ENCODE measurements at places on chromosomes 3 and 15.

DNA sequence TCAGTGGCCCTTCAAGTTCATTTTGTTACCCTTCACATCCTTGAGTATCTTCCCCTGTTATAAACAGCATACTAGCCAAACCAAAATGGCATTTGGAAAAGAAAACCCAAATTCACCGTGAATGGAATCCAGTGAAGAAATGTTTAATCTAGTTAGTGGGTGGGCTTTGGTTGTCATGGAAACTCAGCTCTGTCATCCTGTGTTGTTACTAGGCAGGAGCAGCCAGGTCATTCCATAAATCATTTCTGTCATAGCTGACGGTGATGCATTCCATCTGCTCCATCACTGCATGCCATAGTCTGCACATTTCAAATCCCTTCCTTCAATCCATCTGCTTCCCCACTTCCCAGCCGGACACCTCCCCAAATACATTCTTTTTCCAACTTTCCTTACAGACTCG lies 140.4 kb upstream of the CGNL1 start:
- DNase-seq, result no peak

GRCh38 chr3:191336833-191337232 lies 6.5 kb upstream of the UTS2B start:
- DNase-seq, result no peak

DNA sequence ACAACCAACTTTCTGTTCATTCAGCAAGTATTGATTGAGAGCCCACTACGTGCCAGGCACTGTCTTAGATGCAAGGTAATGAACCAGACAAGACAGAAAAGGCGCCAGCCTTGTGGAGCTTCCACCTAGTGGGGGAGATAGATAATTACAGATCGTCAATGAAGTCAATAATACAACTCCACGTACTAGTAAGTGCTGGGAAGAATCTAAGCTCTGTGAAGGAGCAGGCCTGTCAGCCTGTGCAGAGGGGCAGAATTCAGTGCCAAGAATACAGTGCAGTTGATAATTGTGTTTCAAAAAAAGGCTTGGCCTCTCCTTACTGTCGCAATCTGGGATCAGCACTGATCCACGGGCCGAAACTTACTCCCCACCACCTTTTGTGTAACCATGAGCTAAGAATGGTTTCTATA lies 186.3 kb downstream of the FEZF2 start:
- no peak for DNase-seq

DNA sequence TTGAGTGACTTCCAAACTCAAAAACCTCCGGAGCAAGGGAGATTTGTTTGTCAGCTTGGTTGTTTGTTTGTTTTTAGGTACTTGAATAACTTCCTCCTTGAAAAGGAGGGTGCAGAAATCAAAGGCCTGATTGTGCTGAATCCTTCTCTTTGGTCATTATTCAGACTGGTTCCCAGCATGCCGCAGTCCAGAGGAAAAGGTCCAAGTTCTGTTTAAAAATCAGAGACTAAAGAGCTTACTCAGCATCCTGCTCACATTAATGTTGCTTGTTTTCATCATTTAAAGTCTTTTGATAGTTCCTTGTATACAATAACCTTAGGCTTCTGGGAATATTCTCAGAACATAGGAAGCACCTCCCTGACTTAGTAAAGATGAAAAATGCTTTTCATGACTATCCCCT lies 982 bp upstream of the SCG3 start:
- no peak for DNase-seq

DNA sequence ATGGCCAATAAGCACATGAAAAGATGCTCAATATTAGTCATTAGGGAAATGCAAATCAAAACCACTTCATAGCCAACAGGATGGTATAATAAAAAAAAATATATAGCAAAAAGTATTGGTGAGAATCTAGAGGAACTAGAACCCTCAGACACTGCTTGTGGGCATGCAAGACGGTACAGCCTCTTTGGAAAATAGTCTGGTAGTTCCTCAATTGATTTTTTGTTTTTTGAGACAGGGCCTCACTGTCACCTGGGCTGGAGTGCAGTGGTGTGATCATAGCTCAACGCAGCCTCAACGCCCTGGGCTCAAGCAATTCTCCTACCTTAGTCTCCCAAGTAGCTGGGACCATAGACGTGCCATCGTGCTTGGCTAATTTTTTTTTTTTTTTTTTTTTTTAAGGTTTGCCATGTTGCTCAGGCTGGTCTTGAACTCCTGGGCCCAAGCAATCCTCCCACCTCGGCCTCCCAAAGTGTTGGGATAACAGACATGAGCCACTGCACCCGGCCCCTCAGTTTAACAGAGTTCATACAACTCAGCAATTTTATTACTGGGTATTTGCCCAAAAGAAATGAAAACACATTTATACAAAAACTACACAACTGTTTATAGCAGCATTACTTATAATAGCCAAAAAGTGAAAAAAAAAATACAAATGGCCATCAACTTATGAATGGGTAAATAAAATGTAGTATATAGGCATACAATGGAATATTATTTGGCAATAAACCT lies 5.1 kb downstream of the PRC1 start:
- DNase-seq, result no peak

- no peak for DNase-seq
These were observed 1024.9 kb downstream of the TUSC7 start for GRCh38 chr3:117734496-117734895.

DNA sequence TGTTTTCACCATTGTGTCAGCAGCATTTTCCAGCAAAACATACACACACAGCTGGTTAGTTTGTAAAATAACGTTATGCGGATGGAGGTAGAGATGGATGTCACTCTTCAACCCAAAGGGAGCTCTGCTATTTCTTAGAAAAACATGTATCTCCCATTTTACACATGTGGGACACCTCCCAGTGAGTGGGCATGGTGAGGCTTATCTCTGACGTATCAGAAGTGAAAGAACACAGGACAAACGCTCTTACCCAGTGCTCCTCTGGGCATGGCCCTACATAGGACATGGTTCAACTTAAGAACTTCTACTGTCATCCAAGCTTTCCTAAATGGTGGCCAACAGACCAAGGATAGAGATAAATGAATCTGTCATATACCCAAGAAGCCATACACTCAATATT lies 2.1 kb downstream of the FAM240A start:
- no peak for DNase-seq

- no peak for DNase-seq
These were observed 7.8 kb downstream of the SPSB4 start for GRCh38 chr3:141058996-141059395.

GRCh38 chr3:171962137-171962720 lies 77.1 kb upstream of the FNDC3B start:
- no peak for DNase-seq

DNA sequence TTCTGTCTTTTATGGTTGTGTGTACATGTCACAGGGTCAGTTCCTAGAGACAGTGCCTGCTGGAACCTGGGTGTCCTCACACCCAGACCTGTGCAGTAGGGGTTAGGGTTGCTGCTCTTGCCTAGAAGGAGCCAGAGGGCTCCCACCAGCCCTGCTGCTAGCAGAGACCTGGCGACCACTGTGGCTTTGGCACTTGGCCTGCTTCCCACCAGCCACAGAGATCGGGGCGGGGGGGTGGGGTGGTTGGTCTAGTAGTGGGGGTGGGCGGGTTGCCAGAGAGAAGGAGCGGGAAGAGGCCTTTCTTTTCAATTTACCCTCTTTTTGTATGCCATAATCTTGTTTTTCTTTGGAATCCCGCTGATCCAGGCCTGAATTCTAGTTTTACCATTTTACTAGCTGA lies 29.4 kb downstream of the EEFSEC start:
- no peak for DNase-seq

GRCh38 chr3:123503203-123503602 lies 54.3 kb upstream of the ADCY5 start:
- no peak for DNase-seq

GRCh38 chr3:12944413-12944812 lies 103.0 kb upstream of the RPL32 start:
- DNase-seq, result no peak

Measured in GM12892 (cell line).